Fibroblast of skin of right quadriceps (primary cell): ENCODE measurements at places on chromosomes 1 and 21.

GRCh38 chr1:174975764-174976163 lies 24.0 kb upstream of the CACYBP start:
- no peak for DNase-seq

DNA sequence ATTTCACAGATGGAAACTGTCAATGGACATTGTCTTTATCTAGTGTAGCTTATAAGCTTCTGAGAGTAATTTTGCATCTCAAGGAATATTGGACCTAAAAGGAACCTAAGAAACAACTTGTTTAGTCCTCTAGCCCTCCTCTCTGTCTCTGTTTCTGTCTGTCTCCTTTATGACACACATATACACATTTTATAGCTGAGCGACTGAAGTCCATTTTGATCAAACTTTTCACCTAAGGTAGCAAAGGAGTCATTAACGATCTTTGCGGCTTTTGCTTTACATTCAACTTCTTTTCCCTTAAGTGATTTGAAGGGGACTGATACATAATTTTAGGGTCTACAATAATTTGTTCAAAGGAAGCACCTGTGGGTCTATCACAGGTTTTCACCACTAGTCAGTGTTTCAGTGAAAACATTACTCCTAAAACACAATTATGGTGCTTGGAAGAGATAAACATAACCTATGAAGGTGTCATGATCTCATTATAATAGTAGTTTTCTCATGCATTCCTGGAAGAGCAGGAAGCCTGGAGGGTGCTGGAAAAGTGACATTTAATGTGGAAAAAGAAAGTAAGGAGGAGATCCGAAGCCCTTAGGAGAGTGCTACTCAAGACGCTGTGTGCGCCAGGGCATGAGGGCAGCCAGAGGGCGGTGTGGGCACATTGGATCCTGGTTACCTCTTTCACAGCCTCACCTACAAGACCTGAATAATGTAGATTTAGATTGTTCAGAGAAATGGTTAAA lies 248.6 kb downstream of the DNM3 start:
- peak; percentile 38 for DNase-seq

GRCh38 chr1:113133759-113134158 lies 60.8 kb downstream of the LRIG2 start:
- no peak for DNase-seq

DNA sequence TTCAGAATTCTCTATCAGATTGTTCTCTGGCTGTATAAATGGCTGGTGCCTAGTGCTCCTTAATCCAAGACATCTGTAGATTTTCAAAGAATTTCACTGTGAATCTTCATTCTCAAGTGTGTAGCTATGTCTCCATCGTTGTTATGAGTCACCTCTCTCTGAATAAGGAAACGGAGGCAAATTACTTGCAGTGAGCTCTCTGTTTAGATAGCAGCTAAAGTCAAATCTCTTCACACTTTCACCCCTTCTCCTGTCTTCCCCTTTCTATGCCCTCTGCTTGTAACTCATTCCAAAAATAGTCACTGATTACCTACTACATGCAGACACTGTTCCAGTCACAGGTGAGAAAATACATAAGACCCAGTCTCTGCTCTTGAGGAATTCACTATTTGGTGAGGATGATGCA lies 39.7 kb downstream of the CHML start:
- peak; percentile 68 for DNase-seq

DNA sequence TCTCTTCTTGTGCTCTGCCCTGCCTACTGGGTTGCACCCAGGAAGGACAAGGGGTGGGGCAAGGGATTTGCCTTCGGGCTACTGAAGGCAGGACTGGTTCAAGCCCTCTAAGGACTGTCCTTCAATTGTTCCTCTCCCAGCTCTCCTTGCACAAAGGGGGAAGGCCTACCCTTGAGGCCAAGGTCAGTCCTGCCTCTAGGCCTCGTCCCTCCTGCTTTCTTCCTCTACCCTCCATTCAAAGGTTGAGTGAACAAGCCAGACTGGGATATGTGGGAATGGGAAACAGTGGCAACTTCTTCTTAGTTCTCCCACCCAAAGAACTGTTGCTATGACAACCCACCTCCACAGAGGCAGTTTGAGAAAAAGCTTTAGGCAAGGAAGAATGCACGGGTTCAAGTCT lies 2.7 kb downstream of the LURAP1 start:
- no peak for DNase-seq

DNA sequence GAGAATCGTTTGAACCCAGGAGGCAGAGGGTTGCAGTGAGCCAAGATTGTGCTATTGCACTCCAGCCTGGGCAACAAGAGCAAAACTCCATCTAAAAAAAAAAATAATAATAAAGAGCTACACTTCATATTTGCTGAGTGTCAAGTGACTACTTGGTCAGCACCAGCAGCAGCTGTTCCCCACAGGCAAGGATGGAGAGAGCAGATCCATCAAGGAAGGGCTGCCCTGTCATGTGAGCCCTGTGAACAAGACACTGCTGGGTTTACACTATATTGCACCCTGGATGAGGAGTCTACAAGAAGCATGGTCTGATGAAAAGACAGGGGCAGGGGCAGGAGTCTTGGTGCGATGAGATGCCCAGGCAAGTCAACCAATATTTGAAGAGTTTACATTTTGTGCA lies 3.6 kb downstream of the CTNNBIP1 start:
- DNase-seq, result no peak

GRCh38 chr21:44869781-44870747 lies 3.4 kb downstream of the PTTG1IP start:
- DNase-seq, result peak; percentile 87

DNA sequence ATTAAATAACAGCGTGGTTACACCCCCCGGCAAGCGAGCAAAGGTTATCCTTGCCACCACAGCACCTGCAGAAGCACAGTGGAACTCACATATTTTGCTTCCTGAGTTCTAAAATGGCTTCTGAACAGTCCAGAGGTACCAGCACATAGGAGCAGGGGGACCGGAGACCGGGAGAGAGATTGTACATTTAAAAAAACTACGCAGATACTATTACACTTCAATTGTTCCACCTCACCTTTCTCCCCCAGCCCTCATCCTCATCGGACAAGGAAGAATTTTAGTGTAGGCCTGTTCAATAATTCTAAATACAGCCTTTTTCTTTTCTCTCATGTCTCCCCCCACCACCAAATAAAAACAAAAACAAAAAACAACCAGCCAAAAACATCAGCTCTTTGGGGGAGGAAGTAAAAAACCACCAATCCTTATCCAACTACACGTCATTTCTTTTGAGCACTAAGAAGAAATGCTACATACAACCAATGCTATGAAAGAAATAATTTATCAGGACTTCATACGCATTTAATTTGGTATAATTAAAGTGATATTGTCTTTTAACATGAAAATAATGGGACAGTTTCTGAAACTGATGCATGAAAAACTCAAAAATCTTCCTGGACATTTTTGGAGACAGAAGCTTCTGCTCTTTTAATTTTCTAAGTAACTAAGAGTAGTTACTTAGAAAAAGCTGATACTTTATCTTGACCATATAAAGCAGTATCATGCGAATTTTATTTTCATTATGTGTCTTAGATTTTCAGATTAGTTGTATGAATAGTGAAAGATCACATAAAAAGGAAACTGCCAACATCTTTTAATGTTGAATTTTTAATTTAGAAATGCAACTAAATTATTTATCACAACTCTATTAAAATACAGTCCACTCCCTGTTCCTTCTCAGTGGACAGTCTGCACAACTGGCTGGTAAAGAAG lies 9.1 kb downstream of the CDKN2C start:
- DNase-seq, result no peak

- peak; percentile 75 for DNase-seq
Measured at GRCh38 chr1:24745711-24746413, 615 bp downstream of the CLIC4 start.

GRCh38 chr1:53038566-53038965 lies 23.4 kb upstream of the PODN start:
- no peak for DNase-seq

- peak; percentile 65 for DNase-seq
Measured at GRCh38 chr1:190172651-190173430, 304.8 kb downstream of the BRINP3 start.

DNA sequence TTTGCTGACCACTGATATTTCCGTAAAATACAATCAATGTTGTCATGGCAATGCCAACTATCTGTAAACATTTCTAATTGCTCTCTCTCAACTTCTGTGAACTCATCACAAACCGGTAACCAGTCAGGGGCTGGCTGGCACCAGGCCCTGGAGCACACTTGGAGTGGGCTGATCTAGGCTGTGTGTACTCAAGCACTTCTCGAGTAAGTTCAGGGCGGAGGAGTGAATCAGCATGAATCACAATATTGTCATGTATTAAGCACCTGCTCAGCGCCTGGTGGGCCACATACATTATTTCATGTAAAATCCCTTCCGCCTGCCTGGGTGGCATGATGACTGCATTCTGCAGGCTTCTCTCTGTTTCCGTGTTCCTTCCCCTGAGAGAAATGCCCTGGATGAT lies 212.4 kb downstream of the FOXD2 start:
- DNase-seq, result peak; percentile 86

DNA sequence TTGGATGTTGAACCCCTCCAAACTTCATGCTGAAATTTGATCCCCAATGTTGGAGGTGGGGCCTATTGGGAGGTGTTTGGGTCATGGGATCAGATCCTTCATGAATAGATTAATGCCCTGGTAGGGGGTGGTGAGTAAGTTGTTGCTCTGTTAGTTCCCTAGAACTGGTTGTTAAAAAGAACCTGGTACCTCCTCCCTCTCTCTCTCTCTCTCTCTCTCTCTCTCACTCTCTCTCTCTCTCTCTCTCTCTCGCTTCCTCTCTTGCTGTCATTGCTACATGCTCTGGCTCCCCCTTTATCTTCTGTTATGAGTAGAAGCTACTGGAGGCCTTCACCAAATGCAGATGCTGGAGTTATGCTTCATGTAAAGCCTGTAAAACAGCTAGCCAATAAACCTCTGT lies 498.2 kb upstream of the NR5A2 start:
- no peak for DNase-seq

GRCh38 chr1:1752636-1753606 lies 25.3 kb downstream of the NADK start:
- DNase-seq, result no peak

GRCh38 chr1:167409183-167409582 lies 109.1 kb downstream of the CD247 start:
- DNase-seq, result no peak

DNA sequence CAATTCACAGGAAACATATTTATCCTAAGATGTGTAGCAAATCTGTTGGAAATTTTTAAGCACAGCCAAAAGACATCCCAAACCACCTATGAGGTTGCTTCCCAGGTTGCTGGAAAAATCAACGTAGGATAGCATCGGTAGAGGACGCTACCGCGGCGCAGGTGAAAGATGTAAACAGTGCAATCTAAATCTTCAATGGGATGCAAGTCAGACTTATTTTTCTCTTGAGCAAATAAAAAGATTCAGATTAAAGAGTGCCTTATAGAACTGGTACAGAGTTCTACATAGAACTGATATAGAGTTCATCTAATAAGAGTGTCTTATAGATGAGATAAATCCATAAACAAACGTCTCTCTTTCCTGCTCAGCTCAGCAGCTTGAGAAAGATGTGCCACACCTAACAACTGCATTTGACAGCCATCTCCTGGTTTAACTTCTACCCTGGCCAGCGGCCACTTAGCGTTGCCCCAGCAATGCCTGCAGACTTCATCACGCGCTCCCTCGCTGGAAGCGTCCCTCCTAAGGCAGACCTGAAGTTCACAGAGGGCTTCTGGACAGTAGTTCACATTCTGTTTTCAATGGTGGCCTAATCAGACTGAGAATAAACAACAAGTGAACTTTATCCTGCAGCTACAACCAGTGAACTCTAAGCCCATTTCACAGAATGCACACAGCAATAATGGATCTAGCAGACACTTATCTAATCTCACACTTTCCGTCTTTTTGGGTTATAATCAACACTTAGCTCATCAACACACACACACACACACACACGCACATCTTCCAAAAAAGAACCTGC lies 164.5 kb downstream of the TOMM20 start:
- DNase-seq, result no peak

GRCh38 chr1:203954788-203955552 lies 93.6 kb downstream of the SNRPE start:
- no peak for DNase-seq

GRCh38 chr1:76727520-76727919 lies 139.8 kb upstream of the ST6GALNAC5 start:
- DNase-seq, result no peak

DNA sequence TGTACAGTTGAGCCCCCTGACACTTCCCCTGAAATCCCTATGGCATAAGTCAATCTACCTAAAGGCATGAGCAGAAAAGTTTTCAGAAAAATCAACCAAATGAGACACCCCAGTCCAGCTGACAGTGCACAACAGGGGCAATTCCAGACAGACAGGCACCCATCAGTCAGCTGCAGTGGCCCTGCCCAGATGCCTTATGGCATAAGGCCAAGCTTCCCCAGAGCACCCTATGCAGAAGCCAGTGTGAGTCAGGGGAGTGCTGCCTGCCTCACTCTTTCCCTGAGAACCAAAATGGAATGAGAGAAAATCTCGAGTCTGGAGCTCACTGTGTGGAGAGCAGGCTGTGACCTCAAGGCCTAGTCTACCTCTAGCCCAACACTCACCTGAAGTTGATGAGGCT lies 38.1 kb downstream of the MRAP start:
- DNase-seq, result peak; percentile 33

- DNase-seq, result no peak
Measured at GRCh38 chr1:180720753-180721152, 88.9 kb downstream of the XPR1 start.

- DNase-seq, result no peak
Measured at GRCh38 chr1:31751822-31752241, 12.3 kb downstream of the ADGRB2 start.

- DNase-seq, result peak; percentile 29
Measured at GRCh38 chr1:197150336-197151005, 4.0 kb upstream of the ASPM start.

DNA sequence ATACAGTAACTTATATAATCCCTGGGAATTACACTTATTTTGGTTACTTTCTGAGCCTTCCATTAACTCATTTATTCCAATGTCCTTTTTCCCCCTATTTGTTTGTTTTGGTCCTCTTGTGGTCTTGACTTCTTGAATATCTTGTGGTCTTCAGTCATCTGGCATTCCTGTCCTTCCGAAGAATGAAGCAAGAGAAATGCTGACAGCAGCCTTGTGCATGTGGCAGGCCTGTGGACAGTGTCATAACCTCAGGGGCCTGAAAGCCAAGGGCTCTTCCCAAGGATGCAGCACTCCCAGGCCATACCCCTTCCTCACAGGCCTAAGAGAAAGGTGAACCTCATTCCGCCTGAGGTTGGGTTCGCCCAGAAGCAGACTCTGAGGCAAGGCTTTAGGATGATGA lies 470.2 kb downstream of the DISC1 start:
- DNase-seq, result no peak

GRCh38 chr1:112509005-112509659 lies 367 bp downstream of the WNT2B start:
- DNase-seq, result no peak

DNA sequence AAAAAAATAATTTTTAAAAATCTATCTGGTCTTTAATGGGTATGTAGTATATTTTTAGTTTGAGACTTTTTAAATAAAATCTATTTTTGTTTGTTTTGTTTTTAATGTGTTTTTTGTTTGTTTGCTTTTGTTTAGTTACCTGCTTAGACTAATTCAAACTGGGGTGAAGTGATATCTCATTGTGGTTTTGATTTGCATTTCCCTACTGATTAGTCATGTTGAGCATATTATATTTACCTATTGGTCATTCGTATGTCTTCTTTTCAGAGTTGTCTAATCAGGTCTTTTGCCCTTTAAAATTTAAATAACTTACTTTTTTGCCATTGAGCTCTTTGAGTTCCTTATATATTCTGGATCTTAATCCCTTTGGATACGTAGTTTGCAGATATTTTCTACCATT lies 20.3 kb downstream of the CD1B start:
- no peak for DNase-seq

- DNase-seq, result no peak
Measured at GRCh38 chr1:73979684-73980083, 218.3 kb downstream of the LRRIQ3 start.
